ENCODE measurements at places on chromosomes 7 and 10.

- no peak for DNase-seq
Observed at GRCh38 chr7:99290980-99291607, 18.5 kb downstream of the MYH16 start.

GRCh38 chr7:75943864-75944263 lies 28.9 kb downstream of the POR start:
- DNase-seq = no peak

DNA sequence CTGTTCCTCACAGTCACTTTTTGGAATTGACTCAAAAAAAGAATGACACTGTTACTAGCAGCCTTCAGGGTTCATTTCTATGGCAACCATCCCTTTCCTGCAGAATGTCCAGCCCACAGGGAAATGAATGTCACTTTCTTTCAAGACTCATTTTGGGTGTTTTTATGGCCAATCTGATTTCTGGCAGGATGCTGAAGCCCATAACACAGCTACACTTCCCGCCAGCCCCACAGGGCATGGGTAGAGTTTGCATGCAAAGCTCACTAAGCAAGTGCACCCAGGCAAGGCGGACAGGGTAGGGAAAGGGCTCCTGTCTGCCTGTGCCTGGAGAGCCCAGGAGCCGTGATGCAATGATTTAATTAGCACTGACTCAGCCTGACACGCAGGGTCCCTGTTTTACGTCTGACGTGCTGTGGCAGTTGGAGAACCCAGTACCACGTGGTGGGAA lies 26.1 kb upstream of the GPAM start:
- DNase-seq = no peak

GRCh38 chr10:126029999-126030398 lies 133.6 kb downstream of the FANK1 start:
- no peak for DNase-seq

DNA sequence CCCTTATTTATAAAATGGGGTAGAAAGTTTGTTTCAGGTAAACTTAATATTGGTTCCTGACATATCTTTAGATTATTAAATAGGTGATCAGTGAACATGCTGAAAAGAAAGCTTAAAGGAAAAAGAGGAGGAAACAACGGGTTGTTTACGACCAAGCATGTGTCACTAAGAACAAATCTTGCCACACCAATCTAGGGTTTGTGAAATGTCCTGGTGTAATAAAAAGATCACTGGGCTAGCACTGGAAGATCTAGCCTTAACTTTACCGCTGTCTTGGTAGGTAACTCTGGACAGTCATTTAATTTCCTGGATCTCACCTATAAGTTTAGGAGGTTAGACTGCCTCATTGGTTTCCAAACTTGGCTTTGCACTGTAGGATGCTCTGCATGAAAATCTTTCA lies 19.0 kb downstream of the VPS26A start:
- DNase-seq = no peak

DNA sequence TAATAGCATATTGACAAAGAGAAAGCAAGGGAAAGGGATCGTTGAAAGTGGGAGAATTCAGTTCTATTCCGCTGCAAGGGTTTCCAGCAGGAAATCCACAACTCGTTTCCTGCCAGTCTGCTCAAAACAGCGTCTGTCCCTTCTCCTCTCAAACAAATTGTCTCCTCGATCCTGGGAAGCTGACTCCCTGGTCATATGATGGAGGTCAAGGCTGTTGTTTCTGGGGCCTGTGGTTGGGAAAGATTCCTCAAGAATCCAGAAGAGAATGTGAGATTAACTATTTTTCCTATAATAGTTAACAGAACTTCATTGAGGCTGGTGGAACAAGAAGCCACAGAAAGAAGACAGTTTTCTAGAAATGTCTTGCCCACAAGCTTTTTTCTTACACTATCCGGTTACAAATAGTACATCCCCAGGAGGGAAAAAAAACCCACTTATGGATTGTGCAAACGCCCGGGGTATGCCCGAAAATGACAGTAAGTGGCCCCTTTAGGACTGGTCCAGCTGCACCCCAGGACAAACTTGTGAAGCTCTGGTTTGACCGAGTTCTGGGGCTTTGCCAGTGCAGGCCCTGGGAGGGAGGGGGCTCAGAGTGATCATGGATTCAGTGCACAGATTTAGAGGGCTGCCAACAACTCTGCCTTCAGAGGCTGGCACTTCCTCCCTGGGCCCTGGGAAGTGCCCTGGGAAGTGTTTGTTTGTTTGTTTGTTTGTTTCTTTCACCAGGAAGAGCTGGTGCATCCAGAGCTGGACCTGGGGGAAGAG lies 49.4 kb upstream of the CTBP2 start:
- peak; percentile 40 for DNase-seq
